Stimulated activated CD8-positive, alpha-beta memory T cell treated with anti-CD3 and anti-CD28 coated beads, Interleukin-7, amount 100 ng/mL, for 4 hours (primary cell): ENCODE measurements at places on chromosomes 5 and 9.

DNA sequence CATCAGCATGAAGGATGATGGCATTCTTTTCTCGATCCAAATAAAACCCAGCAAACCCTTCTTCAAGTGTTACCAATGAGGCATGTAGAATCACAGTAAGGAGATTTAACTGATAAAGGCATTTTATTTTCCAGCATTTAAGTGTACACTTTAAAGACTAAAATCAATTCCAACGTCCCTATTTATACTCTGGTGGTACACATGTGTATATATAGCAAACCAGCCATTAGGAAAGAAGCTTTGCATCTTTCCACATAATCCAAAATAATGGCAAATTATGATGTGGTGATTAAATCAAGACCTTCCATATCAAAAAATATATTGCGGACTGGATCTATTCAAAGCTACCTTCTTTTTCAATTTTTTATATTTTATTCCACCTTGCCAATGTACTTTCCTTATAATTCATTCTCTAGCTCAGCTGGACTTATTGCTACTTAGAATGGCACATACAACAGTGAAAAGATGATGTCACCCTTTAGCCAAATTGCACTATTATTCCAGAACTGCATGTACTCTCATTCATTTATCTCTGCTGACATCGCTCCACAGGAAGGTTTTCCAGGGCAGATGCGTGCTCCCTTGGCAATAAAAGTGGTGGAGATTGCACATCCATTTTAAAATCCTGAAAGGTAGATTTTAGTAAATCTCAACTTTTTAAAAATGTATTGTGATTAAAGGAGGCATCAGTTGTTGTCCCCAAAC is 63.3 kb upstream of the SLC30A5 start:
- no peak for DNase-seq

GRCh38 chr5:127705120-127705892 is 2.1 kb downstream of the CCDC192 start:
- DNase-seq, result no peak

- DNase-seq, result no peak
Measured at GRCh38 chr5:79436224-79436623, 77.7 kb downstream of the HOMER1 start.

DNA sequence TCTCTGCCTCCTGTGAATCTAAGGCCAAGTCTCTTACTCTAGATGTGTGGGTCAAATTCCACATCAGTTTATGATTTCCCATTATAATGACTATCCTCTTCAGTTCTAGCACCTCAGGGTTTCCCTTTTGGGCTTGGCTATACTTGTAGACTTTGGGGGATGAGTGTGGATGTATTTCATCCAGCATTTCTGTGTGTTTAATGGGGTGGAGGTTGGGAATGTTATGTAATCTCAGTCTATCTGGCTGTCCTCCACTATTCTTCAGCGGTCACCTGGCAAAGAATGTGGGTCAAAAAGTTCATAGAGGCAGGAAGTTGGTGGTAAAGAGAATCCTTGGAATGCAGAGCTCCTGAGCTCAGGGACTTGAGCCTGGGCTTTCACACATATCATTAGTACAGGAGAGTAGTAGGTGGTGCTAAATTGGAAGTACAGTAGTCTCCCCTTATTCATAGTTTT is 64.9 kb downstream of the CFAP95 start:
- no peak for DNase-seq

GRCh38 chr5:118548761-118549720 is 439.3 kb downstream of the DTWD2 start:
- no peak for DNase-seq

GRCh38 chr9:121827251-121827967 is 176.0 kb downstream of the DAB2IP start:
- no peak for DNase-seq
